ENCODE measurements at places on chromosomes 12 and 14.
A peak's percentile ranks its signal among the peaks of the same experiment; 100 is the strongest.

- no peaks in the 10 kb centered on the region for H3K27me3 ChIP-seq
- H3K36me3 ChIP-seq, result no peaks in the 10 kb centered on the region
- no peak overlapping the region for H3K4me3 ChIP-seq
- no peak for DNase-seq
Observed at GRCh38 chr14:25803386-25804018, 753.6 kb upstream of the STXBP6 start.

GRCh38 chr14:47826809-47827208 lies 151.4 kb upstream of the MDGA2 start:
- no peaks in the 10 kb centered on the region for H3K4me1 ChIP-seq
- DNase-seq, result no peak
- H3K36me3 ChIP-seq, result no peaks in the 10 kb centered on the region
- H3K27me3 ChIP-seq, result no peaks in the 10 kb centered on the region

DNA sequence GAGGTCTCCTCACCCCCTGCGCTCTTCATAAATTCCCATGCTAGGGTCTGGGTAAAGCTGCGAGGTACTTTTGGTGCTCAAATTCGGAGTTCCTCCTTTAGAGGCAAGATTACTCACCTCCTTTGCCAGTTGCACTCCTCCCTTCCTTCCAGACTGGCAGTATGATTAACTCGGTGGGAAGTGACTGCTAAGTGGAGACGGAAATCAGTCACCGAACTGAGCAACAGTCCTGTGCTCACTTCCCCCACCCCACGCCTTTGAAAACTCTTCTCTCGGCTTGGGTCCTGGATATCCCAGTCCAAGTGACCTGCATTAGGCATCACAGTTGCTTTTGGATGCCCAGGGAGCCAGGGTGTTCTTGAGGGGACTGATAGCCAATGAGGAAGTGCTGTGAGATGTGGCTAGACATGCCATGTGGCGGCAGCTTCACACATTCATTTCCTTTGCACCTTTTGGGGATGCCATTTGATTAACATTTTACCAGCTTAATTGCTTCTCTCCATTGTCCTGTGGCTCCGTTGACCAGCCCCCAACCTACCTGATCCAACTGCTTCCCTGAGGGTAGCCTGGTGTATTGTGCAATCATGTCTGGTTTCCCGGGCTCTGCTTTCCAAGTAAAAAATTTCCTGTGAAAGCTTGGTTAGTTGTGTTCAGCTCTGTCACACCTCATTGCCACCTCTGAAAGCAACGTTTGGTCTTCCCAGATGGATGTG lies 840 bp downstream of the PNP start:
- no peaks in the 10 kb centered on the region for H3K36me3 ChIP-seq
- peak overlapping the region; percentile 67 for H3K4me3 ChIP-seq
- H3K27me3 ChIP-seq, result no peaks in the 10 kb centered on the region

- H3K27ac ChIP-seq, result no peak overlapping the region
- no peaks in the 10 kb centered on the region for H3K36me3 ChIP-seq
- H3K4me3 ChIP-seq, result no peak overlapping the region
Observed at GRCh38 chr12:83432176-83432719, 745.5 kb downstream of the TMTC2 start.

DNA sequence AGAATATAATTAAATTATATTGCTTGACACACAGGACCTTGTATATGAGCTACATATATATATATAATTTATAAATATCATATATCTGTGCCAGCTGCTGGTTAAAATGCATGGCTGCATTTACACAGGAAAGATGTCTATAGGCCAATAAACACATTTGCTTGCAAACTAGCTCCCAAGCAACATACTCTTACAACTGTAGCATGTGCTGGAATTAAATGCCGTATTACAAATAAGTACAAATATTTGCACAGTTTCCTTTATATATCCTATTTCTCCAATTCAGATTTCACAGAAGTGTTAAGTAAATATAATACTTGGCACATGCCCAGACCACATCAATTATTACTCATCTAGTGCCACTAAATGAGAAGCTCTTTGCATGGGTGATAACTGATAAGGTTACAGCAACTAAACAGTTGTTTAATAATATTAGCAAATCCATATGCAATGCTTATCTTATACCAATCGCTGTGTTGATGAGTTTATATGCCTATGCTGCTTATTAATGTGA lies 66.7 kb upstream of the E2F7 start:
- H3K27ac ChIP-seq, result no peak overlapping the region
- no peaks in the 10 kb centered on the region for H3K4me1 ChIP-seq
- H3K4me3 ChIP-seq, result no peak overlapping the region

GRCh38 chr14:23245282-23245681 lies 7.5 kb downstream of the RNF212B start:
- DNase-seq, result no peak
- H3K36me3 ChIP-seq, result no peaks in the 10 kb centered on the region
- H3K4me3 ChIP-seq, result no peak overlapping the region
- H3K4me1 ChIP-seq, result no peaks in the 10 kb centered on the region
- H3K27me3 ChIP-seq, result no peaks in the 10 kb centered on the region
